ENCODE measurements at places on chromosomes 7 and 10. TPM values are rescaled to one million over a fixed set of nuclear protein-coding genes. Genes with fewer than 3 reads are reported as not detected.

GRCh38 chr10:43862756-43863155, 214.1 kb upstream of the ZNF32 start:
- no peak for DNase-seq

- peak; percentile 39 for DNase-seq
Measured at GRCh38 chr10:62038609-62039190, 137.2 kb downstream of the ARID5B start.

DNA sequence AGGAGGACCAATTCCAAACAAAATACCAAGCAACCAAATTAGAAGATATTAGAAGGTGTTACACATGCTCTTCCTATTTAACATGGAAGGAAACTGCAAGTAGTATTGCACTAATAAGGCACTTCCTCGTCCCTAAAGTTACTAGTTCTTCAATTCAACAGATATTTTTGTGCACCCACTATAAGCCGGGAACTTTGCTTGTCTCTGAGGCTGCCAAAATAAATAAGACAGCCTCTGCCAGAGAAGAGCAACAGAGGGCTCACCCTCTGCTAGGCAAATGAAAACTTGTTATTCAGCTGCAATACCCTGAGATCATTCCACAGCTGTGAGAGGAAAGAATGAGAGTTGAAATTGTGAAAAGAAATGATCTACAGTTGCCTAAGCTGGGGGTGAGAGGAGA, 37.4 kb upstream of the GSAP start:
- DNase-seq = no peak

DNA sequence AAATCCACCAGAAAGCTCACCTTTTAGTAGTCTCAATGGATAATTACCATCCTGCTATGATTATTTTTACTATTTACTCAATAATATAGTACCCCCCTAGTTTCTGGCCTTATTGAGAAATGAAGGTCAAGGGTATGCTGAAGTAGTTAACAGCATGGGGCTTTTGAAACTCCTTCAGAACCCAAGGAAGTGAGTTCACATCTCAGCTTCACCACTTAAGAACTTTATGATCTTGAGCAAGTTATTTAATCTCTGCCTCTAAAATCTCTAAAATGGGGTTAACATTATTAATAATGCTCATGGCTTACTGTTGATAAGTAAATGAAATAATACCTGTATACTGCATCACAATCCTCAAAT, 5.8 kb downstream of the MTPN start:
- no peak for DNase-seq

Gene CCDC146
- 15.8 TPM for total RNA-seq

All from cerebellum (tissue), 4 donors.